Dermis microvascular lymphatic vessel endothelial cell (primary cell): ENCODE measurements at places on chromosomes 4 and X. TPM values are rescaled to one million over a fixed set of nuclear protein-coding genes. Genes with fewer than 3 reads are reported as not detected.
A peak's percentile ranks its signal among the peaks of the same experiment; 100 is the strongest.

GRCh38 chr4:151489462-151490203 lies 80.7 kb downstream of the FHIP1A start:
- DNase-seq, result no peak

DNA sequence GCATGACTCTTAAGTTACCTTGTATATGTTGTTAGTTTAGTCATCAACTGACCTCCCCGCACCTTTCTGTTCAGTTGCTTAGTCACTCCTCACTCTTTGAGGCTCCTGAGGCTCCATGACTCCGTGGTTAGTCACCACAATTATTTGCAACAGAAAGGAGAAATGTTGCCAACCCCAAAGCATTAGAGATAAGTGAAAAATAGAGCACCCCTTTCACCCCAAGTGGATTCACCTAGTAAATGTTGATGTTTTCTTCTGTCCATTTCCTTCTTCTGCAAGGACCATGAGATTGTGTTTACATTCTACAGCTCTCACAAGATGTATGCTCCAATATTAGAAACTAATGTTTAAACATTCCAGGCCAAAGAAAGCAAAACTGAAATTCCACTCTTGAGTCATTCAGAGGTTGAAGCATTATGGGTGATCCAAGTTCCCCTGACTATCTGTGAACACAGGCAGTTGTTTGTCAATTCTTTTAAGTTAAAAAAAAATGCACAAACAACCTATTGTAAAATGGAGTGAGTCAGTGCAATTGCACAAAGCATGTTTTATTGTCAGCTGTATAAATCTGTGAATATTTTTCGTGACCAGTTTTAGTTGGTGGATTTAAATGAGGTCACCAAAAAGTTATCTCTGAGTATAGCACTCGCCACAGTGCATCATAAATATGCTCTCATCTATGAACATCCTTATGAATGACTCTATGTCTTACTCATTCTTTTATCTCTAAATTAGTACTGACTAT lies 552.4 kb upstream of the MAGEB2 start:
- DNase-seq, result peak; percentile 31

DNA sequence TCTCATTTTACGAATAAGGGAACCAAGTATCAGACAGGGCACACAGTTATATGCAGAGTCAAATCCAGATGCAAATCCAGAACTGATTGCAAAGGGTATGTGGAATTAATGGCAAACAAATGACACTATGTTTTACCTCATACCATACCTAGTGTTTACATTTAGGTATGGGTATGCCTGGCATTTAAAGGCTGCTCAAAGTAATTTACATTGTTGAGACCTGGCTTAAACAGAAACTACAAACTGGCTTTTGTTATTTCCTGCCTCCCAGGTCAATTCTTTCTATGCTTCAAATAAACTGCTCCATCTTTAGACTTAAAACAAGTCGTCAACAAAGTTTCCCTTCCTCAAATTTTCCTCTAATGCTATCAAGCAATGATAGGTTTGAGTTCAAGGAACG lies 33.7 kb downstream of the ANKRD17 start:
- DNase-seq, result no peak

Gene MAGEA2B
- not detected in 2 replicates for total RNA-seq

Gene TMSB4X
- total RNA-seq, result 15,061 and 18,385 TPM in 2 replicates

Gene SMIM9
- not detected in 2 replicates for total RNA-seq
